ENCODE measurements at places on chromosomes 7 and 10.

DNA sequence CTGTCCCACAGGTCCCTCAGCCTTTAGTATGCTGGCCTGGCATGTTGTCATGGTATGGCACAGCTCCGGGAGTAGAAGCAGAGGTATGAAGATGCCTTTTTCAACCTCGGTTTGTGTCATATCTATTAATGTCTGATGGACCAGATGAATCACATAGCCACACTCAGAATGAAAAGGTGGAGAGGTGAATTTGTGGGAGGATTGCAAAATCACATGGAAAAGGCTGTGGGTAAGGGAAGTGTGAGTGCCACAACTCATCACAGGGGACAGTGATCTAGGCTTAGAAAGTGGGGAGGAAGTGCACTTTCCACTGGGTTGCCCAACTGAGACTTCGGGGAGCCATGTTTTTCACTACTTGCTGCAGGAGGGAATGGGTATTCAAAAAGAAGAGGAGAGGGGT lies 190.7 kb downstream of the WDR11 start:
- DNase-seq: no peak

- DNase-seq: no peak
Observed at GRCh38 chr7:87000344-87000743, 59.1 kb downstream of the ELAPOR2 start.

DNA sequence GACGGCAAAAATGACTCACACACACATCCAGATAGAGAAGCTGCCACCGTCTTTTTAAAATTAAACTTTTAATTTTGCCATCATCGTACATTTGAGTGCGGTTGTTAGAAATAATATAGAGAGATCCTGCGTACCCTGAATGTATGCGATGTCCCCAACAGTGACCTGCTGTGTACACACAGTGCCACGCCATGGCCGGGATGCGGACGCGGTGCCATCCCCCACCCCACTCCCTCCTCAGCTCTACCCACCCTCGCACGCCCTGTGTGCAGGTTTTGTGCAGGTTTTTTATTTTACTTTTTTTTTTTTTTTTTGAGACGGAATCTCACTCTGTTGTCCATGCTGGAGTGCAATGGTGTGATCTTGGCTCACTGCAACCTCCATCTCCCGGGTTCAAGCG lies 58.7 kb upstream of the PDGFA start:
- no peak for DNase-seq

GRCh38 chr10:78781251-78781913 lies 287.4 kb upstream of the ZMIZ1 start:
- DNase-seq: no peak

DNA sequence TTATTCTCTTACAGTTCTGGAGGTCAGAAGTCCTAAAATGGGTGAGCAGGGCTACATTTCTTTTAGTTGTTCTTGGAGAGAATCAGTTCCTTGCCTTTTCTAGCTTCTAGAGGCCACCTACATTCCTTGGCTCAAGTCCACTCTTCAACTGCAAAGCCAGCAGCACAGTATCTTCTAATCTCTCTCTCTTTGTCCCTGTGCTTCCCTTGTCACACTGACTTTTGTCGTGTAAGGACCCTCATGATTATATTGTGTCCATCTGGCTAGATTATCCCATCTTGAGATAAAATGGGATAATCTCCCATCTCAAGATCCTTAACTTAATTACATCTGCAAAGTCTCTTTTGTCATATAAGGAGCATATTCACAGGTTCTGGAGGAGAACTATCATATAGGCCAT lies 359.0 kb downstream of the ADRA2A start:
- DNase-seq: no peak

- no peak for DNase-seq
Observed at GRCh38 chr7:21253740-21254687, 173.9 kb upstream of the SP4 start.

DNA sequence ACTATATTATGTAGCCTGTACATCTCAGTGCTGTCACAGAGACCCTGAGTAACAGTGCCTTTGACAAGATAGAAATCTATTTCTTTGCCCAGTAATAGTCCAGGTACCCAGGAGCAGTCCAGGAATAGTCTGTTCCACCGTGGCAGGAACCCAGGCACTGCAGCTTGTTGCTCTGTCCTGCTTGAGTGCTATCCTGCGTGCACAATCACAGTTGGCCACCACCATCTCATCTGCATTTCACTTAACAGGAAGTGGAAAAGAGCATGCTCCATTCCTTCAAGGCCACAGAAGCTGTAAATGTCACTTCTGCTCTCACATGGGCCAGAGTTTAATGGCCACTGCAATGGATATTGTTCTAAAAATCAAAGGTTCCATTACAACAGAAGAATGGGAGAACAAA lies 61.5 kb upstream of the PRR15 start:
- DNase-seq: no peak

DNA sequence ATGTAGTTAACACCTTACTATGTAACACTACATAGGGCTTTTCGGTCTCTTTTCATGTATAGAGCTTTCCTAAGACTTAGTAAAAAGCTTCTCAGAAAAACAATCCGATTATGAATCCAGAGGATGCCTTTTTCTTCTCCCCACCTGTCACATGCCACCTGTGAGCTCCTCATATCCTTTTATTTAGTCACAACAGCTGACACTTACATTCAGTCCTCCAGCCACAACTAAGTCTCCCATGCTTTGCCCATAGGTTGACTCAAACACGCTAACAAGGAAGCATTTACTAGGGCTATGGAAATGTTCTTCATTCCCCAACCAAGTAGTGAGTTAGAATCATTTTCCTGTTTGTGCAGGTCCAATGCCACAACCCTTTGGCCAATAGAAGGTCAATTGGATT lies 7.9 kb downstream of the ENO4 start:
- DNase-seq: no peak

GRCh38 chr10:89426230-89426868 lies 12.0 kb downstream of the IFIT5 start:
- DNase-seq: no peak

DNA sequence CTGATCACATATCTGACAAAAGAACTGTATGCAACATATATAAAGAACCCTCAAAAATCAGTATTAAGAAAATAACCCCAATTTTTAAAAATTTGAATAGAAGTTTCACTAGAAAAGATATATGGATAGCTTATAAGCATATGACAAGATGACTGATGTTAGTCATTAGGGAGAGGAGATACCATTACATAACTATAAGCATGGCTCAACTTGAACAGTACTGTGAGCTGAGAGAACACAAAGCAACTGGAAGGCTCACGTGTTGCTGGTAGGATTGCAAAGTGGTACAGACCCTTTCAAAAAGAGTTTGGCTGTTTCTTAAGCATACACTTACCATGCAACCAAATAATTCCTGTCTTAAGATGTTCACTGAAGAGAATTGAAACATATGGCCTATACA lies 14.7 kb downstream of the CCDC71L start:
- no peak for DNase-seq

- DNase-seq: no peak
Observed at GRCh38 chr7:38760226-38760625, 129.1 kb upstream of the AMPH start.

- DNase-seq: no peak
Observed at GRCh38 chr10:34175121-34175520, 640.0 kb downstream of the PARD3 start.

GRCh38 chr7:108236681-108237415 lies 106.7 kb upstream of the LAMB4 start:
- DNase-seq: no peak

Data from Right ventricle myocardium superior (tissue), 1 donor.